ENCODE measurements at places on chromosomes 13 and 19. TPM values are rescaled to one million over a fixed set of nuclear protein-coding genes. Genes with fewer than 3 reads are reported as not detected.

Gene BCAM
- total RNA-seq, result 89.3 TPM

Gene NDUFB7
- total RNA-seq, result 450 TPM

Gene PTPRH
- 2.0 TPM for total RNA-seq

Gene FCAR
- total RNA-seq, result 0.65 TPM

Gene LILRA2
- 3.3 TPM for total RNA-seq

Gene ZNF749
- 3.3 TPM for total RNA-seq

Gene TMEM238
- total RNA-seq, result 0.39 TPM

Gene SHISA7
- total RNA-seq, result not detected

Gene TIMM50
- total RNA-seq, result 82.8 TPM

Gene PGLYRP1
- total RNA-seq, result not detected

Gene IL4I1
- total RNA-seq, result 0.57 TPM

Gene PDCD5
- 96.0 TPM for total RNA-seq

Gene JSRP1
- total RNA-seq, result not detected

Gene PCDH9
- total RNA-seq, result 17.2 TPM

Gene C19orf73
- 2.0 TPM for total RNA-seq

Gene ATP1A3
- 354 TPM for total RNA-seq

Gene GPATCH1
- total RNA-seq, result 5.8 TPM

Gene RFXANK
- 34.9 TPM for total RNA-seq

Gene F10
- total RNA-seq, result 4.5 TPM

Gene POU2F2
- 3.8 TPM for total RNA-seq

Gene ZNF460
- total RNA-seq, result 44.8 TPM

Gene SIGLEC10
- total RNA-seq, result 0.48 TPM

Gene CDX2
- total RNA-seq, result not detected

Gene OXGR1
- total RNA-seq, result not detected

Gene ZNF28
- total RNA-seq, result 7.2 TPM

Gene CEACAM7
- not detected for total RNA-seq

Gene PTH2
- total RNA-seq, result not detected

Gene NLRP9
- total RNA-seq, result not detected

Gene PSG3
- total RNA-seq, result not detected

Gene IGSF23
- total RNA-seq, result not detected

Gene LRP3
- total RNA-seq, result 15.8 TPM
